CD4-positive, alpha-beta T cell (primary cell): ENCODE measurements at places on chromosomes 2 and 18. TPM values are rescaled to one million over a fixed set of nuclear protein-coding genes. Genes with fewer than 3 reads are reported as not detected.

Gene LCT
- 0.06 TPM for total RNA-seq

GRCh38 chr2:197952540-197953202, 148.3 kb downstream of the PLCL1 start:
- DNase-seq = no peak

- no peak for DNase-seq
These were observed 17.0 kb downstream of the WDPCP start for GRCh38 chr2:63571291-63571690.

DNA sequence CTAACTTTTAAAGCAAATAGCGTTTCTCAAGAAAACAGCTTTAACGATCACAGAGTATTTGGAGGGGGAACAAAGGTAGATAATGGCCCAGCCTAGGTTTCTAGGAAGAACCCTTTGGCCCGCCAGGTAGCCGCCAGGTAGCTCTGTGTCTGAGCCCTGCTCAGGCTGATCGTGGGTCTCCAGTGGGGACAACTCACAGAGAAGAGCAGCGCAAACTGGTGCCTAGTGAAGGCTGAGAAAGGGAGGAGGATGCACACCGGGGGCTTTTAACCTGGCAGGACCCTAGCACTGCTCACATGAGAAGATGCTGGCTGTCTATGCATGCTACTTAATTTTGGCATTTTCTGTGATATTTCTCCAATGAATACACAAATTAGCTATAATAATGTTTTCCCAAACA, 5.8 kb downstream of the NGEF start:
- no peak for DNase-seq

DNA sequence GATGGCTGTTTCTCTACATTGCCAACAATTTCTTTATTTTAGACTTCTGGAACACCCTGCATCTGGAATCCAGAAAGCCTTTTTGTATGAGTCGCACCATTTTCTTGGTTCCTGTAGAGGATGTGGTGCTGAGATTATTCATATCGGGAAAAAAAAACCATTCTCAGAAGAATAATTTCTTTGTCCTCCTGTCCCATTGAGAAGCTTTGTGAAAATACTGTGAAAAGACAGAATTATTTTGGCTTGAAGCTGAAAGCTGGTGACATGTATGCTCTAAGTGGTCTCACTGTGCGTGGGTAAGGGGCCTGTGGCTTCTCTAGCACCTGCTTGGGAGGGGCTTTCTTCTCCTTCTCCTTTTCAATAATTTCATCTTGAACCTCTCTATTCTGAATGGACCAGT, 138.4 kb downstream of the FAM210A start:
- no peak for DNase-seq
